ENCODE measurements at places on chromosomes 3 and 15.

GRCh38 chr3:71400986-71401451 is 182.5 kb downstream of the FOXP1 start:
- DNase-seq: no peak

DNA sequence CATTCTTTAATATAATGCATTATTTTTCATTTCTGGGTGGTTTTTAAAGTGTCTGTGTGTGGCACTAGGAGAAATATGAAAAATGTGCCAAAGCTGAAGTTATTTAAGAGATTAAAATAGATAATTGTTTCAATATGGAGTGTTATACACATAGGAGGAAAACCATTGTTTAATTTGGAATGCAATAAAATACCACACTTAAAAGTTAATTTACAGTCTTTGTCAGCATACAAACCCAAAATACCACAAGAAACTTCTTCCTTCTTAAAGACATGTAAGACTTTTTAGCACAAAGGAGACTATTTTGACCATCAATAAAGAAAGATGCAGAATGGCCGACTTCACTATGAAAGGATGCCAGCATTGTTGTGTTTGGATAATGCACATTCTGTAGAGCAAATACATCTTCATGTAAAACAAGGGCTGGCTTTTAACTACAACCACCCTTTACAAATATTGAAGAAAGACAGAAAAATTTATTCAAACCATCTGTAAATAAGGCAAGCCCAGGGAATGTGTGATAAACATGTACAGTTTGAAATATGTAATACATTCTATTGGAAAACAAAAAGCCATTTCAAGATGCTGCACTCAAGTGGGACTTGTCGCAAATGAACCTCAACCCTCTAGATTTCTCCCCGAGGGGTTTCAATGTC is 1146.6 kb downstream of the ROBO1 start:
- no peak for DNase-seq

GRCh38 chr3:23002836-23003732 is 200.0 kb upstream of the UBE2E2 start:
- DNase-seq: no peak

DNA sequence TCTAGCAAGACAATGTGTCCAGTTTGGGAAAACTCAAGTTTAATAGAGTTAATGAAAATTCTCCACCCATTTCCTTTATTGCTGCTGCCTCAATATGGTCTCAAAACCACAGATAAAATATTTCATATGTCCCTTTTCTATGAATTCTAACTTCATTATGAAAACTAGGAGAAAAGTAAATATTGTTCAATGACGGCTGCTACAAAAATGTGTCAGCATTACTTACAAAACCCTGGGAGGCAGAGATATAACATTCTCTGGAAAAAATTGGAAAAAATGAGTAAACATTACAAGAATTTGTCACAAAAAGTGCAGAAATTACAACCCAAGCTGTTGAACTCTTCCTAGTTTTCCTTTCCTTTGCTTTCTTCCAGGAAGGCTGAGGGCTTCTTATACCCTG is 22.2 kb upstream of the FBN1 start:
- DNase-seq: no peak

GRCh38 chr3:56878074-56878473 is 76.3 kb upstream of the ARHGEF3 start:
- DNase-seq: no peak

- no peak for DNase-seq
Observed at GRCh38 chr3:96959901-96960641, 145.7 kb downstream of the EPHA6 start.

GRCh38 chr3:164230385-164231094 is 847.8 kb downstream of the SI start:
- DNase-seq: no peak

- no peak for DNase-seq
Observed at GRCh38 chr15:36428102-36428845, 151.2 kb upstream of the CDIN1 start.

- DNase-seq: no peak
Observed at GRCh38 chr3:23594066-23594465, 211.7 kb upstream of the UBE2E1 start.

- DNase-seq: no peak
Observed at GRCh38 chr3:47877290-47877689, 74.4 kb downstream of the DHX30 start.

DNA sequence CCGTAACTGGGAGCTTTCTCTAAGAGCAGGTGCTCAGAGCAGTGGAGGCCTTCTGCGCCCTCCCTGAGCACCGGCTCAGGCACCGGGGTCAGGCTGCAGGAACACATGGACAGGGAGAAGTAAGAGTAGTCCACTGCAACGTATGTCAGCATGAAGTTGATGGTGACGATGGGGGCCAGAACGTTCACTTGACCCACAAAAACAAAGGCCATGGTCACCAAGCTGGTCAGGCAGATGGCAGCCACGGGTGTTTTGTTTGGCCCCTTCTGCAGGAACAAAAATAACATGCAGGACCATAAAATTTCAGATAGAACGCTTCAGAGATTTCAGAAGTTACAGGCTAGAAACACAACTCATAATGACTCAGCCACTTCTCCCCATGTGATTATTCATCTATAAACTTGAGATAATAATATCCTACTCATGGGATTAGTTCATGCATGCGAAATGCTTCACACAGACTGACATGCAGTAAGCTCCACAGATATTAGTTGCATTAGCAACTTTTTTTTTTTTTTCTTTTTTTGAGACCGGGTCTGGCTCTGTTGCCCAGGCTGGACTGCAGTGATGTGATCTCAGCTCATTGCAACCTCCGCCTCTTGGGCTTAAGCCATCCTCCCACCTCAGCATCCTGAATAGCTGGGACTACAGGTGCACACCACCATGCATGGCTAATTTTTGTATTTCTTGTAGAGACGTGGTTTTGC is 52.2 kb upstream of the HEG1 start:
- DNase-seq: no peak

DNA sequence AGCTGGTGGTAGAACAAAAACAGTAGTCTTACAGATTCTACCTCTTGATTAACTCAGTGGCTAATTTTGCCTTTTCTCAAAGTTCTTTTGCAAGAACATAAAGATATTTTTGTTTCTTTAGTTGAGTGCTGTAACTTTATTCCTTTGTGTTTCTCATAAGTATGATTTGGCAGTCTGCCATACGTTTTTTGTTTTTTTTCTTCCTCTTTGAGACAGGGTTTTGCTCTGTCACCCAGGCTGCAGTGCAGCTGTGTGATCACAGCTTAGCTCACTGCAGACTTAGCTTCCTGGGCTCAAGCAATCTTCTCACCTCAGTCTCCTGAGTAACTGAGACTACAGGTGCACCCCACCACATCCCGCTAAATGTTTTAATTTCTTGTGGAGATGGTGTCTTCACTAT is 22.4 kb downstream of the B3GNT5 start:
- DNase-seq: no peak

GRCh38 chr3:171955598-171955997 is 83.8 kb upstream of the FNDC3B start:
- DNase-seq: no peak

DNA sequence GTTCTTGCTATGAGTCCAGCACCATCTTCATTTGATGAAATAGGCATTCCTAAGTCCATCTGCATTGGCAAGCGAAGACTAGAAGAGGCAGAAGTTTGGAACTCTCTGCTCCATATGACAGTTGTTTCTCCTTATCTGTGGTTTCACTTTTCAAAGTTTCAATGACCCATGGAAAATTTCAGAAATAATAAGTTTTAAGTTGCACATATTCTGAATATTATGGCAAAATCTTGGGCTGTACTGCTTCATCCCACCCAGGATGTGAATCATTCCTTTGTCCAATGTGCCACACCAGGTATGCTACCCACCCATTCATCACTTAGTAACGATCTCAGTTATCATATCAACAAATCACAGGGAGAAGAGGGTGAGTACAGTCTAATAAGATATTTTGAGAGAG is 647.9 kb downstream of the GRM7 start:
- no peak for DNase-seq

DNA sequence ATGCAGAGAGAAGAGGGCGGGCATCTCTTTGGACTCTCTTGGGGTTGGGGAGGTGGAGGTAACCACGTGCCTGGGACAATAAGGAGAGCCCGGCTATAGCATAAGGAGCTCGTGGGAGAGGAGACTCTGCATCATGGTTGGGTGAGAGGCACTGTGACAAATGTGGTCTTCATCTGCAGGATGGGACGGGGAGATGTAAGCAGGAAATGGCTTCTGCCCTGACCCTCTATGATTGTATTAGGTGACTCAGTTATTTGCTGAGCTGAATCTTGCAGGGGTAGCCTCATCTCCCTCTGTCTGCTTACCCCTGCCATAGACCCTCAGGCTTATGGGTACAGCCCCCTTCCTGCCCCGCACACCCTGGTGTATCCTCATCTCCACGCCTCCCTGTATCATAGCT is 48.7 kb downstream of the CORO2B start:
- no peak for DNase-seq

DNA sequence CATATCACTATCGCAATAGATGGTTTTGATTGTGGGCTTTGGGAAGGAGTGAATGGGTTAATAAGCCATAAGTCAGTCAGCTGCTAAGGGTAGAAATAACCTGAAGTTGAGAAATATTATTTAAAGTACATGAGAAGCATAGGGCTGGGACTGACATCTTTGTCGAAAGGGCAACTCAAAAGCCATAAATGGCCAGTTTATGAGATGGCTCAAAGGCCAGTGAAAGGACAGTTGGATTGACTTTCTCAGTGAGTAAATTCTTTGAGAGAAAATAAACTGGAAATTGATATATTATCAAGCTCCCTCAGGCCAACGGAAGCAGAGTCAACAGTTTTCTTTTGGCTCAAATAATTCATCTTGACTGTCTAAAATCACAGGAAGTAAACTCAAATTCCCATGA is 419.8 kb downstream of the NSUN3 start:
- DNase-seq: no peak

DNA sequence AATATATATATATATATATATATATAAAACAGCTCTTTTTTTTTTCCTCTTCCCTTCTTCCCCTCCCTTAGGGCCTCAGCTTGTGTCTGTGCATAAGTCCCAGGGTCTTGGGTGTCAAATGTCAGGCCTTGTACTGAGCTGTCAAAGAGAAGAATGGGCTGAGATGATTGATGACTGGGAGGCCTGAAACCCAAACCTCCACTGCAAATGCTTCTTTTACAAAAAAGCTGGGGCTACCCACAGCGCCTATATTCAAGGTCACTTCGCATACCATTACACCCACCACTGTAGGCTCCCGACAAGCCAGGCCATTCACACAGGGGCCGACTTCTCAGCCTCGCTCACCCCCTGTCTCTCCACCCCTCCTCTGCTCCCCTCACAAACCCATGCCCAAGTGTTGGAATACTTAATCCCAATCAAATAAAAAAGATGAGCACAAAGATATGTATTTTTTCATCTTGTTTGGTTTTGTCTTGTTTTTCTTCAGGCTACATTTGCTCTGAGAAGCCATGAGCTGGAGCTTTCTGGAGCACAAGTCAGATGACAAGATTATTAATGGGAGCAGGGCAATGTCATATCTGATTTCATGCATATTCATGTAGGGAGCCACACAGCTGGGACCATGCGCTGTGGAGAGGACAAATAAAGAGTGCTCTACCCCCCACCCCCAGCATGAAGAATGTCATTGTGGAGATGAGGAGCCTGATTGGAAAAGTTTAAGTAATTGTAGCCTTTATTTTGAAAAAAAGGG is 614.4 kb upstream of the NR2F2 start:
- DNase-seq: no peak

GRCh38 chr15:72728821-72729220 is 42.8 kb downstream of the BBS4 start:
- no peak for DNase-seq

- DNase-seq: no peak
Observed at GRCh38 chr3:135137296-135137695, 342.2 kb downstream of the EPHB1 start.

GRCh38 chr3:178100908-178101307 is 435.3 kb upstream of the KCNMB2 start:
- no peak for DNase-seq

GRCh38 chr3:41638381-41638780 is 323.5 kb downstream of the ULK4 start:
- DNase-seq: no peak

GRCh38 chr3:180036092-180036670 is 556 bp downstream of the PEX5L start:
- DNase-seq: no peak

DNA sequence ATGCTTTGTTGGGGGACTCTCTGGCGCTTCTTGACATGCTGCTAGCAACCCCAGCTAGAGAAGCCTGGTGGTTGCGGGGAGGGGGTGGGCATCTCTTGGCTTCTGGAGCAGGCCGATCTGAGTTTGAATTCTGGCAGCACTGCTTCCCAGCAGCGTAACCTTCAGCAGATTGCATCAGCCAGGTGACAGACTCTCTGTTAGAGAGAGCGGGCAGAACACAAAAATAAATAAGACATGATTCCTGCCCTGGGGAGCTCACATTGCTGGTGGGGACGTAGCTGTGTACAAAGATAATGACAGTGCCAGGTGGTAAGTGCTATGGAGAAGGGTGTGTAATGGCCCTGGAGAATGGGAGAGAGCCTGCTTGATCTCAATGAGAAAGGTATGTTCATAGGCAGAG is 87.4 kb downstream of the THSD4 start:
- no peak for DNase-seq

DNA sequence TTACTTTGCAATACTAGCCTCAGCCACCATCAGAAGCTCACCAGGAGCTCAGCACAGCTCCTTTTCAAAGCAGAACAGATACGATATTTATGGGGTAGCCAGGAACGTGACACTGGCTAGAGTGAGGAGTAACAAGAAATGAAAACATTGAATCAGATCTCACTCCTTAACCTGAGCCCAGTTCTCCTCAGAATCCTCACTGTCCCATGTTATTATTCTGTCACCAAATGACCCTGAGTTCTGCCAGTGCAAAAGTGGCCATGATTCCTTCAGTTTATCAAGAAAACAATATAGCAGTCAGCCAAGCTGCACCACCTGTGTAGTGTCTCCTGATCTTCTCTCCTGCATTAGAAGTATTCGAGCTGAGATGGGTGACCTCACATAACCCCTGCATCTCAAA is 956.7 kb downstream of the TUSC7 start:
- no peak for DNase-seq

- no peak for DNase-seq
Observed at GRCh38 chr3:135084405-135084804, 289.3 kb downstream of the EPHB1 start.

- no peak for DNase-seq
Observed at GRCh38 chr3:65946438-65946837, 92.3 kb downstream of the MAGI1 start.

DNA sequence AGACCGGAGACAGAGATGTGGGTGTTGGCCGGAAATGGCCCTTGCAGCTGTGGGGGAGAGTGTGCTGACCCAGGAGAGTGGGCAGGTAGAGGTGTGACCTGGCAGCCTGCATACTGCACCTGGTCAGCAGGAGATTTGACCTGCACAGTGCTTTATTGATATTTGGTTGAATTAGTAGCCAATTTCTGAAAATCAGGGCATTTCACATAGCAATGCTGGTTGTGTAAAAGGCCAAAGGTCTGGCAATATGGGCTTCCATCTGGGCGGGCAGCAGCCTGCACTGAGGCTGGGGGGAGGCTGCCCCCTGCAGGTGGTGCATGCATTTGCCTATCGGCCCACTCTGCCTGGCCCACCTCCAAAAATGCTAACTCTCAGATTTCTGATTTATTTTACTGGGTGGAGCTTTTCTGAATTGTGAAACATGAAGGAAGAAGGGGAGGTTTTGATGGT is 9.4 kb upstream of the MGLL start:
- DNase-seq: no peak

All from activated CD4-positive, CD25-positive, alpha-beta regulatory T cell (primary cell).